Right ventricle myocardium superior (tissue), 1 donor: ENCODE measurements at places on chromosomes 13 and 19. TPM values are rescaled to one million over a fixed set of nuclear protein-coding genes. Genes with fewer than 3 reads are reported as not detected.

- no peak for DNase-seq
Measured at GRCh38 chr19:38317104-38317612, 1.4 kb upstream of the YIF1B start.

DNA sequence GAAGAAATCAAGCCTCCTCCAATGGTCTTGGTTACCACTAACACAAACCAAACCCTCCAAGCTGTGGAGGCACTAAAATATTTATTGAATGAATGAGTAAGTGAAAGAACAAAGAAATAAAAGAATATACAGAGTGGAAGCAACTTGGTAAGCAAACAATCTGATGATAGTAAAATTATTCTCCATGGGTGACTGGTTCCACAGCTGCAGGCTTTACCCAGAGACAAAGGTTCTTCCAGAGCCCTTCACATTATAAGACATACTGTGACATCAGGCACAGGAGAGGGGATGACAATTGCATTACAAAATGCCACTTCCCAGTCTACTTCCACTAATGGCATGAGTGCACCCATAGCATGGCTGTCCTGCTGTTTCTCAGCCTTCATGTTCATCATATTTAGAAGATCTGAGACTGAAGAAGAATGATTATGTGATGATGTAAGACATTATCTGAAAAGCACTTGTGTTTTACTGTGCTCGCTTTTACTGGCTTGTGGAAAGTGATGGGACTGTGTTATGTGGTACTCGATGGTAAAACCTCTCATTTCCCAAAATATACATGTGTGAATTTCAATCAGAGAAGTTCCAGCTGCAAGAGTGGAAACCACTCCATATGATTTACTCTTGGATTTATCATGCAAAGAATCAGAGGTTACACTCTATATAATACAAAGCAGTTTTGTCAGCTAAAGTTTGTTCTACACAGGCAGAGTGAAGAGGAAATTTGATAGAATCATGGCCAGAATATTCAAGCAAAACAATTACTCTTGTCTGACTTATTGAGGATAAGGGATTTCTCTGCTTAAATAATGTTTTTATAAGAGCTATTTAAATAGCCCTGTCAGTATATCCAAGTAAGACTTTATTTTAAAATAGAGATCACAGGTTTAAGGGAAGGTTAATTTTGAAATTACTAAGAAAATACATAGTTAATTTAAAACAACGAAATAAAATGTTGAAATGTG, 220.2 kb upstream of the NBEA start:
- no peak for DNase-seq

DNA sequence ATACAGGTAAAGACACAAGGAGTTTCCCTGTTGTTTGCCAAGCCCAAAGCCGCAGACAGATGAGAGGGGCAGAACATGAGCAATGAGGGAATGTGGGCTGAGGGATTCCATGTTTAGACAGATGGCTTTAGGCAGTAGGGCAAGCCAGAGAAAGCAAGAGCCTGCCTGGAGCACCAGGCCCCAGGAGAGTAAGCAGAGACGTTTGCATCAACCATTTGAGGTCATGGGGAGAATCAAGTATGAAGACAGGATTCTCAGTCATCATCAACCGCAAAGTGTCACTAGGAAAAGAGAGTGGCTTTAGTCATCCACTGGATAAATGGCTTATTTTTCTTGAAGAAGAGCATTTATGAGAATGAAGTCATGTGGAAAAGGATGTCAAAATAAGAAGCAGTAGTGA, 184.7 kb downstream of the COG6 start:
- DNase-seq, result no peak

- DNase-seq, result no peak
Measured at GRCh38 chr19:29872224-29872731, 60.5 kb downstream of the CCNE1 start.

The GGN gene
- total RNA-seq, result 0.27 TPM
